AG04450 (cell line): ENCODE measurements at places on chromosomes 4 and X.

DNA sequence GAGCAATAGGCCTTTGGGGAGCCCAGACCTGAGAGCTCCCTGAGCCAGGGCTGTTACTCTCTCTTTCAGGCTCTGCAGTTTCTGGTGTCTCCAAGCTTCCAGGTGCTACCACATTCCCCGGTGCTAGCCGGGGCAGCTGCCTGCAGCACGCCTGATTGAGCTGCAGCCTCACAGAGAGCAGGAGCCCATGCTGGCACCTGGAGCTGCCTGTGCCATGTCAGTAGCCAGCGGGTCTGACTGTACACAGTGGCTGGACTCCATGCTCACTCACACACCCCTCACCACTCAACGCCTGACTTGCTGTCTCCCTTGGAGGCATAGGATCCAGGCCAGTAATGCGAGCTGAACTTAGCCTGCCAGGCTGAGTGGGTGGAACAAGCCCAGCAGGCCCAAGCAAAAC, 800.4 kb upstream of the AGA start:
- DNase-seq, result no peak

- no peak for DNase-seq
Measured at GRCh38 chr4:186554539-186554913, 841 bp downstream of the MTNR1A start.

GRCh38 chr4:95821867-95822266, 18.0 kb upstream of the PDHA2 start:
- DNase-seq, result no peak

DNA sequence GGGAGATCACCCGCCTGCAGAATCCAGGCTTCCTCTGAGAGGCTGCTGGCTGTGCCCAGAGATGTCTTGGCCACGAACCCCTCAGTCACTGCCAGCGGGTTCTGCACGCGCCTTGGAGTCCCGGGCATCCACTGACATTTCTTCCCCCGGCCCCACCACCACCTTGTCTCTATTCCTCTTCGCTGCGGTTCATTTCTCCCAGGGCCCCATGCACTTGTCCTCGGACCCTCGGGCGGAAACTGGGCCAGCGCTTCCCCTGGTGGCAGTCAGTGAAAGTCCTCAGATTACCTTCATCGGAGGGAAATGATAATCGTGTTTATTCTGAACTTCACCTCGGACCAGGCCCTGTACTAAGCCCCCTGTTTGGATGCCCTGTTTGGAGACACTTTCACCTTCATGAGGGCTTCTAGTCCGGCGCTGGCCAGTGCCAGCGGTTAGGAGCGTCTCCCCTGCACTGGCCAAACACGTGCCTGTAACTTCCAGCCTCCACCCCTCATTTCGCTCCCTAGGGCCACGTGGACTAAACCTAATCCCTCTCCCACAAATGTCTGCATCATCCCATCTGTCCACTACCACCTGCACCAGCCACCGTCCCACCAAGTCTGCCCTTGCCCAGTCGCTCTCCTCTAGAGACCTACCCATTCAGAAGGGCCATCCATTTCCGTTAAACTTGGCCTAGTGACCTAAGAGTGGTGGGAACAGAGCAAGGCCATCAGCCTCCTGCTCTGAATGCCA, 82.0 kb downstream of the DCTD start:
- DNase-seq, result no peak

DNA sequence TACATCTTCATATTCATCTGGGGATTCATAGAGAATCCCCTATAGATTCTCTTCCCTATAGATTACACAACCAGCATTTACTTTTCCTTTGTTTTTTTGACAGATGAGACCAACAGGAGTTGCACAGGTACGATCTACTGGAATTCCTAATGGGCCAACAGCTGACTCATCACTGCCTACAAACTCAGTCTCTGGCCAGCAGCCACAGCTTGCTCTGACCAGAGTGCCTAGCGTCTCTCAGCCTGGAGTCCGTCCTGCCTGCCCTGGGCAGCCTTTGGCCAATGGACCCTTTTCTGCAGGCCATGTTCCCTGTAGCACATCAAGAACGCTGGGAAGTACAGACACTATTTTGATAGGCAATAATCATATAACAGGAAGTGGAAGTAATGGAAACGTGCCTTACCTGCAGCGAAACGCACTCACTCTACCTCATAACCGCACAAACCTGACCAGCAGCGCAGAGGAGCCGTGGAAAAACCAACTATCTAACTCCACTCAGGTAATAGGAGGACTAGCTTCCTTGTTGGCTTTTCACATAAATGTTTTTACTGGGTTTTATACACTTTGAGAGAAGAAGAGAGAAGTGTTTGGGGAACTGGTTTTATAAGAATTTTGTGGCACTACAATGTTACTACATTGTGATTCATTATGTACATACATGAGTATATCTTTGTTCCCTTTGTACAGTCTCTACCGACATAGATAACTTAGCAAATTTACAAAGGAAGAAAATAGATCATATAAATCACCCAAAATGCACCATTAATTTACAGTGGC, 137.2 kb downstream of the DIPK2B start:
- DNase-seq, result no peak

DNA sequence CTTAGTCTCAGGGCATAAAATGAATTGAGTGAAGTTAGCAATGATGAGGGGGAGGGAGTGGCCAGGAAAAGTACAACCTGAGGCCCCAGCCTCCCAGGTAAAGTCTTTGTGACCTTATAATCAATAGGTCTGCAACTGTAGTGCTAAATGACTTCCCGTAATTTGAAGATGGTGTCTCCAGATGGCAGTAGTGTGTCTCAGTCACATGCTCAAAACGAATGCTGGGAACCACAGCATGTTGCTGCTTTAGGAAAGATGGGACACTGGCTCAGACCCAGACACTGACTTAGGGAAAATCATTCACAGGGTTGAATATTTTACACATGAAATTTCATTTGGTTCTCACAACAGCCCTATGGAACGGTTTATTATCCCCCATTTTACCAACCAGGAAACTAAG, 10.3 kb downstream of the SRPX2 start:
- DNase-seq, result no peak

- DNase-seq, result no peak
Measured at GRCh38 chr4:2839060-2839459, 4.6 kb upstream of the ADD1 start.

DNA sequence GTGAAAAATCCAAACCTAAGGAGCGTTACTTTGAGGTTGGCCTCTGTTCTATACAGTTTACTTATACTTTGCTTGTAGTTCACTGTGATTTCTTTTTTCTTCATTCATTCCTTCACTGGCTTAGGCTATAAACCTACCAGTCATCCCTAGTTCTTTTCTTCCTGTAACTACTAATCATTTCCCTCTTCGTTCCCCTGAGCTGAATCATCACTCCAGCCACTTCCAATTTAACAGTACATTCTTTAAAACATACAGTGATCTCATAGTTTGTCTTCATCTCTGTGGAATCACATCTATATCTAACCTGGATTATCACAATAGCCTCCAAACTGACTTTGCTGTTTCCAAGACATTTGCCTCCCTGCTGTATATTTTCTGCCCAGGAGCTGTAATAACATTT, 25.2 kb upstream of the NPFFR2 start:
- peak; percentile 30 for DNase-seq

DNA sequence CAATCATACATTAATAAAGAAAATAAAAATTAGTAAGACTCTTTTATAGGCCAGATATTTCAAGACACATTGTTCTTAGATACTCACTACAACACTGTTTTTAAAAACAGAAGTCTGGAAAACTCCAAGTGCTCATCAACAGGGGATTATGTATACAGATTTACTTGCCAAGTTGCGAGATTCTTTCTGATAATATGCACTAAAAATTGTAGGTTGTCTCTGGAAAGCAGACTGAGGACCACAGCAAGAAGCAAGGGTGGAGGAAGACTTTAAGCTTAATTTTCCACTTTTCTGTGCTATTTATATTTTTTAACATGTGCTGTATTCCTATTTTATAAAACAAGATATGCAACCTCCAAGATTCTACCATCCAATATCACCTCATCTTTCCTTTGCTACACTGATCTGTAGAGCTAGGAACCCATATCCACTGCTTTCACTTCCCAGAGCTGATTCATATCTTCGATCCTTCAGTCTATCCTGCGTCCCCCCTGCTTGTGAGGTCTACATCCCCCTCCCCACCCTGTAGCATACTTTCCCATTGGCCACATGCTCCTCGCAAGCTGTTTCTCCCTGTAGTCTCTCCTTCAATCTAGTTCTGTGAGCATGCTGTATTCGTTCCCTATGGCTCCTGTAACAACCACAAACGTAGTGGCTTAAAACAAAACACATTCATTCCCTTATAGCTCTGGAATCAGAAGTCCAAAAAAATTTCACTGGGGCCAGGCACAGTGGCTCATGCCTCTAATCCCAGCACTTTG, 15.7 kb downstream of the SOD3 start:
- DNase-seq, result no peak

- DNase-seq, result no peak
Measured at GRCh38 chrX:63922221-63922620, 137.2 kb upstream of the ARHGEF9 start.

DNA sequence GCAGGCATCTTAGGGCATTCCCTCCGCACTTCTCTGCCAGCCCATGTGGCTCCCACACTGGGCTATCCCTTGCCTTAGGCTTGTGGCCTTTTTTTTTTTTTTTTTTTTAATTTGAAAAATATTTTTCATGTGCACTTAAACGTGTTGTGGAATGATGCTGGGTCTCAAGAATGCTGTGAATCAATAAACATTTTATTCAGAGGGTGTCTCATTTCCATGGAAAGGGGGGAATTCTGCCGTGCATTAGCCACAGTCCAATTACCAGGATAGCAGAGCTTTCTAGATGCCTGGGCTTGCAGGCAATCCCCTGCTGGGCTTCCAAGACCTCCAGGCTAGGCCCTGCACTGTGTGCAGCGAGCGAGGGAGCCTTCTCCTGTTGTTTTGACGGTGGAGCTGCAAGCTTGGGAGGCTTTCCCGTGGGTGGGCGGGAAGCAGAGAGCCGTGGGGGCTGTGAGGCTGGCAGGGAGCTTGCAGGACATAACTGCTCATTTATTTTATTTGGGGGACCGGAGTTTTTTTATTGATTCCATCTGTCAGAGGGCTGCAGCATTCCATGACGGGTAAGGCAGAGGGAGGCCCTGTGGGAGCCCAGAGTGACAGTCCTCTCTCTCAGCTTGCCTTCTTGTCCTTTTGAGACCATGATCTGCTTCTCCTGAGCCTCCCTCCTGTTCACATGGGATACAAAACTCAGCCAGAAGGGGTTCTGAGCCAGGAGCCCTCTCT, 2.6 kb upstream of the CPZ start:
- DNase-seq, result no peak

DNA sequence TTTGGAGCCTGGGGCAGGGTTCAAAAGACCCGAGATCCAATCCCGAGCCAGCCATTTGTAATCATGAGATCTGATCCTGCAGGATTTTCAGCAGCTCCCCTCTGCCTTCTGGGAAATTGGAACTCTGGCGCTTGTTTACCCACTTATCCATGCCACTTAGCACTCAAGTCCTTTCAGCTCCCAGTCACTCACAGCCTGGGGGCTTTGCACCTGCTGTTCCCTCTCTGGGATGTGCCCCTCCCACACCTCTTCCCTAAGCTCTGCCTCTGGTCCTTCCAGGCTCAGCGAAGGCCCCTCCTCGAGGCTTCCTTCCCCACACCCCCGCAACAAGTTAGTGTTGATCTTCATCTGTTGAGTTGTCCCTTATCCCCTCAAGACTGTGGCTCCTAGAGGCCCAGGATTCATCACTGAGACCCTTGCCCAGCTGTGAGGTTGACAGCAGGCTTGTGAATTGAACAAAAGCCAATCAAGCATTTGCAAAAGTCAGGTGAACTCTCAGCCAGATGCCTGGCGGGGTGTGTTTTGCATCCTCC, 99.1 kb upstream of the AFAP1 start:
- DNase-seq, result no peak

GRCh38 chrX:68098431-68098830, 334.9 kb downstream of the OPHN1 start:
- no peak for DNase-seq

DNA sequence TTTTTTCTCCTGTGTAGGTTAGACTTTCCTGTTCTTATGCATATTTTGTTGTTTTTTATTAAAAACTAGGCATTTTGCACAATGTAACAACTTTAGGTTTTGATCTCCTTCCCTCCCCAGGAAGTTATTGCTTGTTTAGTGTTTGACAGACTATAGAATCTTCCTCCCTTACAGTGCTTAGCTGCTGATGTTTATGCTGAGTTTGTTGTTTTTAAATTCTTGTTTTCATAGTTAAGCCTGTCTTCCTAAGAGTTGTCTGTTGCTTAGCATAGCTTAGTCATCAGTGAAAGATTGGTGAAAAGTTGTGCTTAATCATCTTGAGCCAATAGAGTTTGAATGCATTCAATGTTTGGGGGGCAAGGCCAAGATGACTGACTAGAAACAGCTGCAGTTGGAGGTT, 157.5 kb downstream of the NKX6-1 start:
- DNase-seq, result no peak

DNA sequence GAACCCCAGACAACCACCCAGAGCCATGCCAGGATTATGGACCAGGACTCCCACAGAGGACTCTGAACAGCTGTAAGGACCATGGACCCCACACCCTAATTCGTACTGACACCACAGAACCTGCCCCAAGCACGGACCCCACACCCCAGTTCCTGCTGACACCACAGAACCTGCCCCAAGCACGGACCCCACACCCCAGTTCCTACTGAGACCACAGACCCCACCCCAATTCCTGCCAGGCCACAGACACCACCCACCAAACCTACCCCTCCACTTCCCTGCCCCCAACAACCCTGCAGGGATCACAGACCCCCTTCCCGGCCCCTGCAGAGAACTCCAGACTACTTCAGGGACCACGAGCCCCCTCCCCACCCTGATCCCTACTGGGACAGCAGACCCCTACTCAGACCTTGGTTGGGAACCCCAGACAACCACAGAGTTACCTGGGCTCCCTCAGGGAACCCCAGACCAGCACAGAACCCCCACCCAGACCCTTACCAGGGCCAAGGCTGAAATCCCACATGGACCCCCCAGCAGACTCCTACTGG, 1.4 kb upstream of the DHRSX start:
- DNase-seq, result no peak

DNA sequence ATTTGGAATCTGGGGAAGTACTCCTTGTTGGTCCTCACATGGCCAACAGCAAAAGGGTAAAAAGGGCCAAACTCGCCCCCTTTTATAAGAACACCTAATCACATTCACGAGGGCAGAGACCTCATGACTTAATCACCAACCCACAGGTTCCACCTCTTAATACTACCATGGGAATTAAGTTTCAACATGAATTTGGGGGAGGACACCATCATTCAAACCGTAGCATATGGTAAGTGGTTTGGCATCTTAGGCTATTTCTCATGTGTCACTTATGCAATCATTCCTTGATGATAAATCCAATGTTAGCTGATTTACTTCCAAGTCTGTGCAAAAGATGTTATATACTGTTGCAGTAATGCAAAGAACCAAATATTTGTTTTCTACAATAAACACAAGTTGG, 302.9 kb upstream of the FAM241A start:
- DNase-seq, result no peak

DNA sequence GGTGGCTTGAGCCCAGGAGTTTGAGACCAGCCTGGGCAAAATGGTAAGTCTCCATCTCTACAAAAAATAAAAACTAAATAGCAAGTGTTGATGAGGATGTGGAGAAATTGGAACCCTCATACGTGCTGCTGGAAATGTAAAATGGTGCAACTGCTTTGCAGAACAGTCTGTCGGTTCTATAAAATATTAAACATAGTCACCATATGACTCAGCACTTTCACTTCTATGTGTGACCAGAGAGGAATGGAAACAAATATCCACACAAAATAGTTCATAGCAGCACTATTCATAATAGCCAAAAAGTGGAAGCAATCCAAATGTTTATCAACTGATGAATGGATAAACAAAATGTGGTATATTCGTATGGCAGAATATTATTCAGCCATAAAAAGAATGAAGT, 60.8 kb upstream of the FMR1 start:
- no peak for DNase-seq
